Ammon's horn (tissue), 1 donor: ENCODE measurements at places on chromosomes 4 and X.

GRCh38 chrX:13491061-13491460, 78.3 kb upstream of the EGFL6 start:
- no peak for DNase-seq

DNA sequence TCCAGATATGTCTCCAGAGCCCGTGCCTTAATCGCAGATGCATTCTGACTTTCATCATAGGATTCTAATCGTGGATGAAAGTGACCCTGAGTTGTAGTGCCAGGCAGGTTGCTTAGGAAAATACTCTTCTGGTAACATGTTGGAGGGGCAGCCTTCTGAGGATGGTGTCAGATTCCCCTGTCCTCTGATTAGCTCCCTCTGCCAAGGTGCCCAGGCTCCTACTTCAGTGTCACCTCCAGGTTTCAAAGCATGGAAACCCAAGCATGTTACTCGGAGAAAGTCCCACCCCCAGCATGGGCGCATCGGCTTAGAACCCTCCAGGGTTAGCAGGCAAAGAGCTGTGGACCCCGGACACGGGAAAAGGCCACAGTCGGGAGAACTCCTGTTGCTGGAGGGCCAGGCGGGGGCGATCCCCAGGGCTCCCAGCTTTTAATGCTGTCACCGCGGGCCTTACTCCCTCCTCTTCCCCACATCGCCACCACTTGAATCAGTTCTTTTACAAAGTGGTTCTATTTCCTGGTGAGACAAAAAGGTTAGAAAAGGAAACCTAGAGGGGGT, 44.5 kb downstream of the TRIM2 start:
- no peak for DNase-seq

DNA sequence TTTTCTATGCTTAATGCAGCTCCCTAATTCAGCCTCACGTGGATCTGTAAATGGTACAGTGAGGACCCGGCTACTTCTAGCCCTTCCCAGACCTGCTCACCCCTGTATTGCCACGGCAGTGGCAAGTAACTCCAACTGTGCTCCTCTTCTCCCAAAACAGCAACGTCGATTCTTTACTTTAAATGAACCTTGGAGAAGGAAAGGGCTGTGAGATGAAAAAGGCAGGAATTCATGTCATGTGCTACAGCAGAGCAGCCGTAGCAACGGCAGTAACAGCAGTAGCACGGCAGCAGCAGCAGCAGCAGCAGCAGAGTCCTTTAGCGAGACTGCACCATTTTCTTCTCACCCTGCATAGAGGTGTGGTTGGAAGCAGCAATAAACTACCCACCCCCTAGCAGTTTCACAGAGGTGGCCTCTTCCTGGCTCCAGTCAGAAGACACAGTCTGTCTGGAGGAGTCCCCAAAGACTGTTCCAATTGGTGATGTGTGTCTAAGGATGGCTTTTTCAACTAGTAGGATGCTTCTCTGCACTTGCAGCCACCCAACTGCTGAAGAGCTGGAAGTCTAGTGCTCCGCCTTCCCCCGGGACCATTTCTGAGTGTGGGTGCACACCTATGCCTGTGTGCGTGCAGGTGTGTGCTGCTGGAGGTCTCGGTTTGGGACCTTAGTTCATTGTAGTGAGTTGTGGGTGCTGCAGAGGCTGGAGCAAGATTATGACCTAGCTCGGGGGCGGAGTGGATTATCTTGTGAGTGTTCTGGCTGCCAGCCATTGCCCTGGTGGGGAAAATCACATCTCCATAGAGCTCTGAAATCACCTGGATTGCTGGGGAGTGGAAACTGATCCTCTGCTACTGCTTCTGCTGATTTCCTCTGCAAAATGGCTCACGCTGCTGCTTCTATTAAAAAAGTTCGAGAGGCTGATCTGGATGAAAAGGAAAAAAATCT, 67.2 kb downstream of the ANK2 start:
- peak; percentile 71 for DNase-seq

- peak; percentile 65 for DNase-seq
Observed at GRCh38 chr4:77433418-77433733, 172.2 kb upstream of the CXCL13 start.

DNA sequence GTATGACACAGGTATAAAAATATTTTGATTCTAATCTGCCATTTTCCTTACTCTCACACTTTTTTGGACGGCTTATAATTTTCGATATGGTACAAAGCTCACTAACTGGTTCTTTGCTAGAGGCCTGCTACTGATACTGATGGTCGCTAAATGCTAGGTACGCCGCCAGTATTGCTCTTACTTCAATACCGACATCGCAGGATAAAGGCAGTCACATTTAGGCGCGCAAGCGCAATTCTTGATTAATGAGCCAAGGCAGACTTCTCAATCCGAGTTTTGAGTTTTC, 557 bp upstream of the USP38 start:
- no peak for DNase-seq

DNA sequence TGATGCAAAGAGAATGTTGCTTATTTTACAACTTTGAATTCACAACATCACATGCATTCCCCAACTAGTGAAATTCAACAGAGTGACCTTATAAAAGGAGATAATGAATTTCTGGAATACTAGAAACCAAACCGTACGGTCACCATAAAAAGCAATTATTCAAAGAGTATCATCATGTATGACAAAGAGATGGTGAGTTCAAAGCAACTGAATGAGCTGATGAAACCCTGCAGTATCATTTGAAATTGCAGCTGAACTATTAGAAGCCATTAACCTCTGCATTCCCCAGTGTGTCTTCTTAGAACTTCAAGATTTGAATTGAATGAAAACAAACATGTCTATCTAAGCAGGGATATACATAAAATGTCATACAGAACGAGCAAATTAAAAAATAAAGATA, 172.4 kb downstream of the SLITRK2 start:
- no peak for DNase-seq

DNA sequence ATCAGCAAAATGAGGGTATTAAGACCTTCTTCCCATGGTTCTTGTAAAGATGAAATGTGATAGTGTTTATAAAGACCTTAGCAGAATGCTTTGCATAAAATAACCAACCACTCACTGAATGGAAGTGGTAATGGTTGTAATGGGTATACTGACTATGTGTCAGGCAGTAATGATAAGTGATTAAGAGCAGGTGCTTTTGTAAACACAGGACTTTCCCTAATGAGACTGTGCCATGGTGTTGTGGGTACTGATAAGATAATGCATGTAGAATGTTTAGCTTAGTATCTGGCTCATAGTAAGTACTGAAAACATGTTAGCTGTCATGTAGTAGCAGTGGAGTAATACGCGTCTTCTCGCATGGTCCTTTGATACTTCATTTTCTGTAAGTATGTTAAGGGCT, 6.9 kb downstream of the LSM6 start:
- no peak for DNase-seq

DNA sequence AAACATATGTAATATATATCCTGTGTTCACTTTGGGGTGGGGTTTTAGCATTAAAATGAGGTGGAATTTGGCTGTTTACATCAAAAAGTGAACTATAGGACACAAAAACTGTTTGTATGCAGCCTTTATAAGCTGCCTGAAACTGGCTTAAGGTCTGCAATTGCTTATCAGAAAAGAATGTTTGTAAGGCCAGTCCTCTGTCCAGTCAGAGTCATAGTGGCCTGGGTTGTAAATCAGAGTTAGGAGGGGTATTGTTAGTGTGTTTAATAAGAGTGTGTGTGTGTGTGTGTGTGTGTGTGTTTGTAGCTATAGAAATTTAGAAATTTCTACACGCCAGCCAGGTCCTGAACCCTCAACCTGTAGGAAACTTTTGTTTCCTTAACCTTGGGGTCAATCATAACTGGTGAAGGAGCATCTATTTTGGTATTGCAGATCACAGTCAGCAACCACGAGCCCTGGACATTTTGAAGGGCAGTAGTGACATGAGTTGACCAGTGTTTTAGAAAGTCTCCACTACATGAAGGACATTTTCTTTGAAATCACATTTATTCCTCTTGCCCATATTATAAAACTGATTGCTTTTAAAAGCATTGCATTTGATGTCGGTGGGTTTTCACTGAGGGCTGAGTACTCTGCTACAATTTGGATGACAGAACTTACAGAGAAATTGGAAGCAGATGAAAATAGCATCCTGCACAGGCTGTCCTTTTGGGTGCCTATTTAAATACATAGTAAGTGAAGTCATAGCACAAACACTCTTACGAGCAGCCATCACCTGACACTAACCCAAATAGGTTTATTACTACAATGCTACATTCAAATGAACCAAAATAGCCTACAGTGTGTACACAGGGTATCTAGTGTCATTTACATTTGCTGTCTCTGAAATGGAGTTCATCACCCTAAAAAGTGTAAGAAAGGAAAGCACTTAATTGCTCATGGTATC, 11.2 kb upstream of the TMEM154 start:
- no peak for DNase-seq
